SK-N-SH (cell line): ENCODE measurements at places on chromosomes 7 and 10. TPM values are rescaled to one million over a fixed set of nuclear protein-coding genes. Genes with fewer than 3 reads are reported as not detected.
A peak's percentile ranks its signal among the peaks of the same experiment; 100 is the strongest.

DNA sequence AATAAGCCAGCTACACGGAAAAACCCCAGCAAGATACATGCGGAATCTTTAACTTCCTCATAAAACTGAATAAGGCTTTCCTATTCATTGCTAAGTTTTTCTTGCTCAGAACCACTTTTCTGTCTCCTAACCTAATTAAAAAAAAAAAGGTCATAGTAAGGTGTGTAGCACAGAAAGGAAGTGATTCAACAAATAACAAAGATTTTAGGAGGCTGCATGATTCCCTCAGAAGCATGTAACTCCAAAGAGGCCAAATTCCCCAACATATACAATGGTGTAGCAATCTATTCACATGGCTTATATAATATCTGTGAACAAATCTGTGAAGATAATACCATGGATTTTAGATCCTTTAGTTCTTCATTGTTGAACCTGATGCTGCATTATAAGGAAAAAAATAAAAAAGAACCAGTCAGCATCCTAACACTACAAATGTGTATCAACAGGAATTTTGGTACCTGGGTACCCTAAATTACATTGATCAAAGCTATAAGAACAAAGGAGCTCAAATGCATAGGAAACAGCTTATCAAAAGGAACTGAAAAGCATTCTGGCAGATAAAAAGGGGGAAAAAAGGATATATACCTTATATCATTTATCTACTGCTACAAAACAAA is 63.8 kb downstream of the IMMP2L start:
- H3K4me3 ChIP-seq = no peak overlapping the region
- no peak for DNase-seq
- H3K27me3 ChIP-seq = no peaks in the 10 kb centered on the region
- H3K27ac ChIP-seq = no peak overlapping the region

GRCh38 chr10:53045315-53045714 is 272.7 kb upstream of the MBL2 start:
- no peak for DNase-seq
- no peaks in the 10 kb centered on the region for H3K36me3 ChIP-seq
- H3K27ac ChIP-seq = no peak overlapping the region
- H3K4me3 ChIP-seq = no peak overlapping the region
- H3K27me3 ChIP-seq = no peaks in the 10 kb centered on the region
- H3K4me1 ChIP-seq = no peaks in the 10 kb centered on the region

The DUSP5 gene
- 38.2 and 52.0 TPM in 2 replicates for polyA plus RNA-seq

- H3K27me3 ChIP-seq = no peaks in the 10 kb centered on the region
- no peak overlapping the region for H3K4me3 ChIP-seq
- no peaks in the 10 kb centered on the region; the same call in 1 of the 2 replicates for H3K4me1 ChIP-seq
- DNase-seq = no peak
- no peak overlapping the region for H3K27ac ChIP-seq
- peaks cover 6% of the 10 kb centered on the region for H3K36me3 ChIP-seq
Measured at GRCh38 chr10:94493463-94493862, 52.1 kb upstream of the HELLS start.

DNA sequence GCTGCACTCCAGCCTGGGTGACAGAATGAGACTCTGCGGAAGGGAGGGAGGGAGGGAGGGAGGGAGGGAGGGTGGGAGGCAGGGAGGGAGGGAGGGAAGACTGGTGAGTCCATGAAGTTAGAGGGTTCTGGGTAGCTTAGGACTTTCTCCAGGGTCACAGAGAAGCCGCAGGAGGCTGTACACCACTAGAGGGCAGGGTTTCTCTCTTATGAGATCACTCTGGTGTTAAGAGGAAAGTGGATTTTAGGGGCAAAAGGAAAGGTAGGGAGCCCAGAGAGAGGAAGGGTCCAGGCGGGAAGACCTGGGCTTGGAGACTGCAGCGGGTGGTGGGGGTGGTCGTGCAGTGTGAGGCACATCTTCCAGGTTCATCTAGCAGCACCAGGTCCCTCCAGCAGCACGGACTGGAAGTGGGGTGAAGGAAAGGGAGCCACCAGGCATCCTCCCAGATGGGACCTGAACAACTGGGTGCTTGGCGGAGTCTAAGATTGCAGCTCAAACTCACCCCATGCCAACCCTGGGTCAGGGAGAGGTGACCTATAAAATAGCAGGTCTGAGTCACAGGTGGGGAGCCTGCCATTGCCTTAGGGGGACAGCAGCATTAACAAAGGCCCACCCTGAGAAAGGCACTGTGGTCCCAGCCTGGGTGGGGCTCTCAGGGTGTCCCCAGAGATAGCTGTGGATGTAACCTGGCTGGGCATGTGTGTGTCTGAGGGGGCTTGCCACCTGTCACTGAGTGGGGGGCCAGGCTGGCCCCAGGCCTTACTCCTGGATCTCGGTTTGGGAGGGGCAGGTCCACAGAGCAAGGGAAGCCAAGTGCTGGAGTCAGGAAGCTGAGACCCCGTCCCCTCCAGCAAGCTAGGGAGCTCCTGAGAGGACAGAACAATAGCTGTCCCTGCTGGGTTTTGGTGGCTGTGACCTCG is 48.5 kb upstream of the SLC29A3 start:
- H3K36me3 ChIP-seq = no peaks in the 10 kb centered on the region
- peak; percentile 72 for DNase-seq
- H3K27ac ChIP-seq = peak overlapping the region; percentile 96
- peaks cover 90% of the 10 kb centered on the region for H3K4me1 ChIP-seq
- H3K4me3 ChIP-seq = no peak overlapping the region

GRCh38 chr7:26813432-26813831 is 51.0 kb downstream of the SKAP2 start:
- H3K4me3 ChIP-seq = no peak overlapping the region
- peaks cover 15% of the 10 kb centered on the region for H3K4me1 ChIP-seq
- H3K27ac ChIP-seq = no peak overlapping the region
- H3K36me3 ChIP-seq = no peaks in the 10 kb centered on the region
- no peak for DNase-seq

DNA sequence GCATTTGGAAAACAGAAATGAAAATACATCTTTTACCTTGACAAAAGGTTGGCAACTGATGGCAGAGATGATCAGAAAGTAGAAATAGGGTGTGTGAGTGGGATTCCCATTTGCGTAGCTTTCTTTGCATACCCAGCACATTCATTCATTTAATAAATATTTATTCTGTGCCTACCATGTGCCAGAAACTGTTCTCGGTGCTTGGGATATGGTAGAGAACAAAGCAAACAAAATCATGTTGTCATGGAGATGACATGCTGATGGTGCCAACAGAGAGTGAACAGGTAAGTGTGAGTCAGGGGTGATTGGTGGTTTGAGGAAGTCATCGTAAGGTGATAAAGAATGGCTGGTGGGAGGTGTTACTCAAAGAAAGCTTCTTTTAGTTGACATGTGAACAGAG is 45.4 kb downstream of the CACNB2 start:
- no peak overlapping the region for H3K4me3 ChIP-seq
- no peak overlapping the region for H3K27ac ChIP-seq
- H3K27me3 ChIP-seq = no peaks in the 10 kb centered on the region
- no peak for DNase-seq
- H3K4me1 ChIP-seq = no peaks in the 10 kb centered on the region

DNA sequence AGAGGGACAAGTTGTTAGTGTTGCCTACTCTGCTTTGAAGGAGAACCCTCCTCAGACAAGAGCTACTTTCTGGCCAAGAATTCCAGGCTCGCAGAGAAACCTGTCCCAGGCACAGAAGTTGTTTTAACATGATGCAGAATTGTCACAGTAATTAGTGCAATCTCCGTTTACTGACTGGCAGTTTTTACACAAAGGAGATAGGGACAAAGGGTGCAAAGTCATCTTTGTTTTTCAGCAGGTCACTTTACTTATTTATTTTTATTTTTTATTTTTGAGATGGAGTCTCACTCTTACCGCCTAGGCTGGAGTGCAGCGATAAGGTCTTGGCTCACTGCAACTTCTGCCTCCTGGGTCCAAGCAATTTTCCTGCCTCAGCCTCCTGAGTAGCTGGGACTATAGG is 12.3 kb downstream of the TCF7L2 start:
- H3K36me3 ChIP-seq = no peaks in the 10 kb centered on the region
- H3K27me3 ChIP-seq = no peaks in the 10 kb centered on the region
- H3K4me3 ChIP-seq = no peak overlapping the region

DNA sequence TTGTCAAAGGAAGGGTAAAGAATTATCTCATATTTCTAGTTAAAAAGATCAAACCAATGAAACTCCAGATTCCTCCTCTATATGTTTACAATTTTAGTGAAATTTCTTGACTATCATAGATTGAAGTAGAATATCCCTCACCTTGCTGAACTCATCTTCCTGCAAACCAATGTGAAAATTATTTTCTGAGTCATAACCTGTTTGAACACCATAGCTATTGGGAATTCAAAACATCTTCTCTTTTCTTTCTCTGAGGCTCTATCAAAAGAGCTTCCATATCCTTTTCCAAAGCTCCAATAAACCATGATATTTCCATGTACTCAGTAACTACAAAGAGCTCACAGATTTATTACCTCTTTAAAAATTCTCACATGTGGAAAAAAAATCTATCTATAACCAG is 134.3 kb downstream of the DOCK4 start:
- H3K4me1 ChIP-seq = peaks cover 27% of the 10 kb centered on the region
- no peaks in the 10 kb centered on the region for H3K27me3 ChIP-seq
- no peak for DNase-seq
- no peaks in the 10 kb centered on the region for H3K36me3 ChIP-seq
- no peak overlapping the region for H3K4me3 ChIP-seq
- H3K27ac ChIP-seq = no peak overlapping the region

The CRYGN gene
- polyA plus RNA-seq = not detected in 2 replicates

The TRIM74 gene
- 0.21 and 0.26 TPM in 2 replicates for polyA plus RNA-seq

- no peak overlapping the region for H3K4me3 ChIP-seq
- H3K27ac ChIP-seq = no peak overlapping the region
- no peaks in the 10 kb centered on the region for H3K4me1 ChIP-seq
- no peaks in the 10 kb centered on the region for H3K27me3 ChIP-seq
- no peaks in the 10 kb centered on the region for H3K36me3 ChIP-seq
Measured at GRCh38 chr7:151672716-151673115, 153.0 kb upstream of the RHEB start.

DNA sequence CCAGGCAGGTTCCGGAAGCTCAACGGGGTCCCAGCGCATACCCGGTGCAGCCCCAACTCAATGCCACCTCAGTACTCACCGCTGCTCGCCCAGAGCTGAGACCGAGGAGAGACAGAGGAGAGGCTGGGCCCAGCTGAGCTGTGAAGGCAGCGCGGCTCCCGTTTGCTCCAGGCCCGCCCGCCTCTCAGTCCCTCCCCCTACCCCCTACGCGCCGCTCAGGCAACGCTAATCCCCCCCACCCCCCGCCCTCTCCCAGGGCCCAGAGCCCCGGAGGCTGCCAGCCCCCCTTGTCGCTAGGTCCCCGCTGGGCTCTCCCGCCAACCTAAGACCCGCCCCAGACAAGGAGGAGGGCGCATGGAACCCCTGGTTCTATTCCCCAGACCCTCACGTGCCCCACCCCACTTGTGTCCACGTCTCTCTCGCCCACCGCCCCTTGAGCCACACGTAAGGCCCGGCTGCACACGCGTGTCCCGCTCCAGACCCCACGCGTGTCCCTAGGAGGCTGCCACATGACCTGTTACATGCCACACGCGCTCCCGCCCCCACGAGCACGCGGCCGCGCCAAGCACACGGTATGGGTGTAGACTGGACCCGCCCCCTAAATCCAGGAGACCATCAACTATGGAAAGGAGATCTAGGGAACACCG is at the start of gene PSD:
PSD (minus strand) TSS at position 164 of the 647 bp plus-strand sequence. CDS start 1,747 bp downstream, outside the sequence.
- H3K27me3 ChIP-seq = no peaks in the 10 kb centered on the region
- no peaks in the 10 kb centered on the region; the same call in 1 of the 2 replicates for H3K4me1 ChIP-seq
- peak; percentile 94 for DNase-seq
- H3K4me3 ChIP-seq = peak within 1 kb of the TSS; percentile 90

DNA sequence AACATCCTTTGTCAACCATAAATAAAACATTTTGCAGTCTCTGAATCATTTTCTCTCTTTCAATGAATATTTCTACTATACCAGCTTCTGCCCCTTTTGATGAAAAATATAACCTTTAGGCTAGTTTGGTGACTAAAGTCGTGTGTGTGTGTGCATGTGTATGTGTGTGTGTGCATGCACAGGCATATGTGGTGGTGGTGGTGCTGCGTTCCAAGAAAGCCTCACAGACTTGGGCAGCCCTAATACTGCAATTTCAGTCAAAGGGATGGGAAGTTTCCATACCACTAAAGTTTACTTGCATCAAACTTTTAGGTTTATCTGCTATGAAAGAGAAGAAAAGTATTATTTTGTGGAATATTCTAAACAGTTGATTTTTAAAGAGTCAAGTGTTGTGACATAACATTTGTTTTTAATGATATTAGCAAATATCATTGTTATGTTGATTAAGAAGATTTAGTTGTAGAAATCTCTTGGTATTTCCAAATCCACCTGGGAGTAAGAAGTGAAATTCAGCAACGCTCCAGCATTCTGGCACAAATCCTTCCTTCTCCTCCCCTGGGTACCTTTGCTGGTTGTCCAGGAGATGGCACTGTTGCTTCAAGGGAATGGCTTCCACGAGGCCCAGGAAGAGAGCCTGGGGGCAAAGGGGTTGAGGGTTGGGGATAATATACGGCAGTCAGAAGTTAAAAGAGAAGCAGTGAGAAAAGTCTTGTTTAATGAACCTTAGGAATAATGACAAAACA is 41.5 kb downstream of the ASB4 start:
- peaks cover 67% of the 10 kb centered on the region for H3K27me3 ChIP-seq
- no peak overlapping the region for H3K27ac ChIP-seq
- DNase-seq = peak; percentile 77
- H3K36me3 ChIP-seq = no peaks in the 10 kb centered on the region
- H3K4me3 ChIP-seq = no peak overlapping the region
- H3K4me1 ChIP-seq = no peaks in the 10 kb centered on the region
